Amygdala (tissue), 56 donors: ENCODE measurements at places on chromosomes 5 and 9.

GRCh38 chr9:79610791-79611614 is 39.2 kb downstream of the TLE4 start:
- no peak for DNase-seq

GRCh38 chr9:107466826-107467225 is 22.7 kb downstream of the KLF4 start:
- no peak for DNase-seq

GRCh38 chr9:128118971-128119665 is 8.4 kb downstream of the PTGES2 start:
- DNase-seq = no peak

GRCh38 chr5:172113036-172113435 is 75.0 kb downstream of the STK10 start:
- DNase-seq = no peak

- DNase-seq = no peak
Observed at GRCh38 chr9:132838291-132838690, 39.8 kb downstream of the AK8 start.
